NCI-H2081 (cell line): ENCODE measurements at places on chromosomes 13 and 19.

DNA sequence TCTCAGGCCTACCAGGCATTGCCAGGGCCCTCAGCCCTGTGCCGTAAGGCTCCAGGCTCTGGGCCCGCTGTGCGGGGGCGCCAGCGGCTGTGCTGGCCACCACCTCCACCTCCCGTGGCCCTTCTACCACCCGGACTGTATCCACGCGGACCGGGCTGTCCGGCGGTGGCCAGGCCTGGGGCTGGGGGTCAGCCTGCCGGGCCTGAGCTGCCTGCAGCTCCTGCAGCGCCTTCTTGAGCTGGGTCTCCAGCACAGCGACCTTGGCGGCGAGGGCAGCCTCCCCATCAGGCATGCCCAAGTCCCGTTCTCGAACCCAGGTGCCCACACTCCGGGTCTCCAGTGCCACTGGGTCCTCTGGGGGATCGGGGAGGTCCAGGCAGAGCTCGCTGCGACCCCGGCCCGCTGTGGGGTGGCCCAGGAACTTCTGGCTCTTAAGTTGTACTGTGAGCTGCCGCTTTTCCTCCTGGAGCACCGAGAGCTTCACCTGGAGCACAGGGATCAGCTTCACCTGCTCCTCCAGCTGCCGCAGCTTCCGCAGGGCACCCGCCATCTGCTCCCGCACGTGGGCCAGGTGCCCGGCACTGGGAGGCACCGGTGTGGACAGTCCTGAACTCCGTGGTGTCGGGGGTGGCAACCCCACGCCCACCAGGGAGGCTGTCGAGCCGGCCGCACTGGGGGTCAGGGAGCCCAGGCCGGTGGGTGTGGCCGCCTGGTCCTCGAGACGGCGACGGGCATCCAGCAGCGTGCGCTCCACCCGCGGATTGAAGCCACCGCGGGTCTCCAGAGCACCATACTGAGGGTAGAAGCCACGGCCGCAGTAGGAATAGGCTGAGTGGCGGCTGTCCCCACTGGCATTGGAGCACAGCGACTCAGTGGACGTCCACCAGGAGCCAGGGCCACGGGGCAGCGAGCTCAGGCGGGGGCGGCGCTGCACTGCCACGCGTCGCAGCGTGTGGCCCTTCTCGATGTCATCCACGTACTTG is 4.1 kb downstream of the KANK2 start:
- DNase-seq, result no peak

DNA sequence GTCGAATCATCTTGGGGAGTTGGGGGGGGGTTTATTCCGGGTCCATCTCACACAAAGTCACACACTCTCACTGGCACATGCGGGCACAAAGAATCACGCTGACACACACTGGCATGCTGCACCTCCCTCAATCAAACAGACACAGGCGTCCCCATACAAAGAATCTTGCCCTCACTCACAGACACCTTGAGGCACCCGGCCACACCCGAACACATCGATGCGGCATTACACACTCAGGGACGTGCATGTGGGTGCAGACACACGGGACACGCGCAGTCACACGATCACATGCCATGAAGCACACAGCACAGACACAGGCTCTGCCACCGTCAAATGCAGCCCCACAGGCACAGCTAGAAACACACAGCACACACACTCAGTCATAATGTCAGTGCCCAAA is 7.8 kb downstream of the NFIX start:
- no peak for DNase-seq

GRCh38 chr13:113315992-113316391 is 19.0 kb downstream of the LAMP1 start:
- no peak for DNase-seq

- no peak for DNase-seq
These were observed 4.8 kb downstream of the ZNF304 start for GRCh38 chr19:57355916-57356315.

DNA sequence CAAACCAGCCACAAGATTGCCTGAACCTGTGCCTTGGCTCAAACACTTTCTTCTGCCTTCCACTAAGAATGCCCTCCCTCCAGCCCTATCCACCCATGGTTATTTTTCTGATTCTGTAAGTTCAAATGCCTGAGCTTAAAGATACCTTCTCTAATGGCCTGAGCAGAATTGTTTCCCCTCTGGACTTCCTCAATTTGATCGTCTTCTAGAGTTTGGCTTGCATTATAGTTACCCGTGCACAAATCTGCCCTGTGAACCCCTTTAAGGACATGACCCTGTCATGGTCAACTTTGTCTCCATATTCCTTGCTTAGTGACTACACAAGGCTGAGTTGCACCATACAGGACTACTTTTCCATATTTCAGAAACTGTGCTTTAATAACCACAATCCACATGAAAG is 481.0 kb downstream of the FOXO1 start:
- no peak for DNase-seq

GRCh38 chr19:15265850-15266248 is 33.6 kb upstream of the EPHX3 start:
- peak; percentile 73 for DNase-seq

DNA sequence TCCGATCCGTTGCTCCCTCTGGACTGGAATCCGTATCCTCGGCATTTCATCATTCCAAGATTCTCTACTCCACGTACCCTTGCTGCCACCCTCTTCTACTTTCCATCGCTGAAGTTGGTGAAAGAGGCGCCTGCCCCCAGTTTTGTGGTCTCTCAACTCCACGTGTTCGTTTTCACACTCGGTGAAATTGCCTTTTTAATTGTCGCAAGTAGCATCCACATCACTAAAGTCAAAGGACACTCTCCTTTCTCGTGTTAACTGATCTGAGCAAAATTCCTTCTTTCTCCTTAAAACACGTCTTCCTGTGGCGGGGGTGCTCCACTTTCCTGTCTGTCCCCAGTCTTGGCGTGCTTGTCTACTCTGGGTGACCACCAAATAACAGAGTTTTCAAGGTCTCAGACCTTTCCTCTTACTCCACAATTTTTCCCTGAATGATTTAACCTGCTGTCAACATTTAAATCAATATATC is 1.1 kb upstream of the TMTC4 start:
- DNase-seq, result no peak

DNA sequence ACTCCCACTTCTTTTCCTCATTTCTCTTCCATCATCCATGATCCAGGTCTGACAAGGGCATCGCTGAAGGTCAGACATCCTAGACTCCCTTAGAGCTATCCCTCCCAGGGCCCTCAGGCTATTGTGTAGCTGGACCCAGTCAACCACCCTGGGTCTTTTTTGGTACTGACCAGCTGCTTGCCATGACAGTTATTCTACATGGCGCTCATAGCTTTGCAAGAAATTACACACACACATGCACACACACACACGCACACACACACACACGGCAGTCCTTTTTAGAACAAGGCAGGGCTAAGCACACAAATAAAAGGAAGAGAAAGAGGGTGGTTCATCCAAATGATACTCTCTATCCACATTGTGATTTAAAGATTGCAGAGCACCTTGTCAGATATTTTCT is 18.3 kb downstream of the SIAH3 start:
- DNase-seq, result no peak
